ENCODE measurements at places on chromosomes 3 and 15.

GRCh38 chr15:70633103-70633831 lies 130.1 kb downstream of the UACA start:
- no peak for DNase-seq

- DNase-seq = no peak
Measured at GRCh38 chr15:56959318-56959648, 40.8 kb downstream of the TCF12 start.

DNA sequence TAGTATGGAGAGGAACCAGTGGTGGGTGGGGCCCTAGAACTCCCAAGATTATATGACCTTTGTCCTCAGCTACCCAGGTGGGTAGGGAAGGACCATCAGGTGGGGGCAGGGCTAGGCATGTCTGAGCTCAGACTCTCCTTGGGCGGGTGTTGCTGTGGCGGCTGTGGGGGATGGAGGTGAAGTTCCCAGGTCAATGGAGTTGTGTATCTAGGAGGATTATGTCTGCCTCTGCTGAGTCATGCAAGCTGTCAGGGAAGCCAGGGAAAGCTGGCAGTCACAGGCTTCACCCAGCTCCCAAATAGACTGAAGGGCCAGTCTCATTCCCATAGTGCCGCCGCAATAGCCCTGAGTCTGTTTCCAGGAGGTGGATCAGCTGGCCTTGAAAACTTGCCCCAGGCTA lies 139.7 kb upstream of the CFAP20DC start:
- DNase-seq = no peak

- DNase-seq = no peak
Measured at GRCh38 chr3:109973733-109974132, 636.4 kb upstream of the DPPA4 start.

DNA sequence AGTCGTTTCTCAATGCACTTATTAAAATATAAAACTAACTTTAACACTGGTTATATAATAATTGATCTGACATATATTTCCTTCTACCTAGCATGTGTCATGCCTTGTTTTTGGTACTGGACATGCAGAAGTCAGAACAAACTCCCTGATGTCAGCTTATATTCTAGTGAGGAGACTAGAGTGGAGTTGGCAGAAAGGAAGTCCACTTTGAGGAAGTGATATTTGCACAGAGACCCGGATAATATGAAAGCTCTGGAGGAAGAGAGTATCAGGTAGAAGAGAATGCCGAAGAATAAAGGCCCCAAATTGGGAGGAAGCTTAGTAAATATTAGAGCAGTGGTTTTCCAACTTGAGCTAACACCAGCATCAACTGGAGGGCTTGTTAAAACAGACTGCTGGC lies 24.6 kb upstream of the ZNF280D start:
- no peak for DNase-seq

GRCh38 chr15:99564221-99565048 lies 1.3 kb upstream of the MEF2A start:
- DNase-seq = no peak

DNA sequence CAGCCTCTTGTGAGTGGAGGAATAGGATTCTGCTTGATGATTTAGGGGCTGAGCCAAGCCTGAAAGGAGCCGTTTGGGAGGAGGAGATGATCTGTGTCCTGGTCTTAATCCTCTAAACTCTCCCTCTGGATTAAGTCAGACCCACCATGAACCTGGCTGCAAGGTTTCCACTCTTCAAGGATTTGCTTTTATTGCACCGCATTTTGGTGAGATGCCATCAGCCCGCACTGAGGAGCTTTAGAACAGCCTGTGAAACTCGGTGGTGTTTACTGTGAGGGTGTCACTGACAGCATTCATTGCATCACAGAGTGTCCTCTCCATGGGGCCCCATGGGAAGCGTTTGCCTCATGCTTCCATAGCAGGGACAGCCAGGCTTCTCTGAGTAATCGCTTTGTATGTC lies 59.2 kb downstream of the EPHB1 start:
- no peak for DNase-seq

- DNase-seq = no peak
Measured at GRCh38 chr15:76107169-76107568, 47.4 kb downstream of the TMEM266 start.

DNA sequence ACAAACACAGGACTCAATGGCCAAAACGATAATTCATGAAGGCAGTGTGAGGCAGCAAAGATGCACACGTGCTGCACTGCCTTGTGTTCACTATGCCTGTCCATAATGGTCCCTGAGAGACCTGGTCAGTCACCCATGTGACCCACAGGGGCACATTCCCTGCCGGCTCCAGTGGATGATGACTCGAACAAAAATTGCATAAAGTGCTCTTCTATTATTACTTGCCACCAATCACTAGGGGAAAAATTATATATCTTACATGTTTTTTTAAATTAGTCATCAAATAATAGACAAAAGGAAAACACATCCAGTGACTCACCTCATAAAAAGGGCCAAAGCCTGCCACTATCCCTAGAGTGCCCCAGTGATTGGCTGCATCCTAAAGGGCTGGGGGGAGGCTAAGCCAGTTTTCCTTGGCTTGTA lies 47.5 kb downstream of the UBP1 start:
- DNase-seq = no peak

- DNase-seq = no peak
Measured at GRCh38 chr15:40259021-40259420, 20.2 kb downstream of the PAK6 start.

DNA sequence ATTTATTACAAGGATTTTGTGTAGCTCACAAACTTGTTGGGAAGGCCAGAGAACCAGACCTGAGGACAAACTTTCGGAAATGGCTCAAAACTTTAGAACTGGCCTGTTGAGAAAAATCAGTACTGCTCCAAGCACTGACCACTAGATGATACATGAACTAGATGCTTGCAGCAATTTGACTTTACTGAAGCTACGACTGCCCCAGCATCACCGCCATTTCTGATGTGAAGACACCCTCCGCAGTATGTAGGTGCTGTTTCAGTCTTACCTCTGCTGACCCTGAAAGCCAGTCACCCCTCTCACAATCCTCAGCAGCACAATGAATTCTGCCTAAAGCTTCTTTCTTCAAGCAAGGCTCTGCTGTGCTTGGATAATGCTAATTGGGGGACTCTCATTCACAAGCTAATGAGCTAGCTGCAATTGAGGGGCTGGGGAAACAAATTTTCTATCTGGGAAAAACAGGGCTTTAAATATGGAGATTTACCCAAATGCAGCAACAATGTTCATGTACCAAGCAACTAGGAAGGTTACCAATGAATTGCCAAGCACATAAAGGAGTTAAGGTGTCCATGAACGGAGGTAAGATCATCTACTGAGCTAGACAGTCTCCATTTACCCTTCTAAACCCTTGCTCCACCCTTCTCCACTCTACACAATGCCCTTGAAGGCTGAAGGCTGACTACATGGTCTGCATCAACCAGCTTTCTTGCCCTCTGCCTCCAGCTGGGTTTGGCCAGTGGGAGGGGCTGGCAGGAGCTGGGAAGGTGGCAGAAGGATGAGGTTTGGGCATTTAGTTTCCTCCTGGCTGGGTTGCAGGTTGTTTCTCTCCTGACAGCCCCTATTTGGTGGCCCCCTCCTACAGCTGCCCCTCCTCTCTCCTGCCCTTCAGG lies 53.2 kb upstream of the FSTL1 start:
- no peak for DNase-seq

DNA sequence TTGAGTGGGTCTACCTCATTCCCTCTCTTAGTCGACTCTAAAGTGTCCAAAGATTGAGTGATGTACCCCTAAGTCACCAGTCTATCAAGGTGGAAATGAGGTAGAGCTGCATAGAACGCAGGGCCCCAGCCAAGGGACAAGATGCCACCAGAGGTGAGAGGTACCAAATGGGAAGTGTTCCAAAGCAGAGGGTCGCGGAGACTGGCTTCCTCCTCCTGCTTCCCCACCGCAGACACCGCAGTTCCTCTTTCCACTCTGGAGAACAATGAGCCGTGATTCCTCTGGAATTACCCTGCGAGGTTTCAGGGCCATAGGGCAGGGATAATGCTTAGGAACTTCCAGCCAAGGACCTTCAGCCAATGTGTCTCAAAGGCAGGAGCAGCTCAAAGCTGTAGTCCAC lies 55.8 kb downstream of the DAPK2 start:
- no peak for DNase-seq

DNA sequence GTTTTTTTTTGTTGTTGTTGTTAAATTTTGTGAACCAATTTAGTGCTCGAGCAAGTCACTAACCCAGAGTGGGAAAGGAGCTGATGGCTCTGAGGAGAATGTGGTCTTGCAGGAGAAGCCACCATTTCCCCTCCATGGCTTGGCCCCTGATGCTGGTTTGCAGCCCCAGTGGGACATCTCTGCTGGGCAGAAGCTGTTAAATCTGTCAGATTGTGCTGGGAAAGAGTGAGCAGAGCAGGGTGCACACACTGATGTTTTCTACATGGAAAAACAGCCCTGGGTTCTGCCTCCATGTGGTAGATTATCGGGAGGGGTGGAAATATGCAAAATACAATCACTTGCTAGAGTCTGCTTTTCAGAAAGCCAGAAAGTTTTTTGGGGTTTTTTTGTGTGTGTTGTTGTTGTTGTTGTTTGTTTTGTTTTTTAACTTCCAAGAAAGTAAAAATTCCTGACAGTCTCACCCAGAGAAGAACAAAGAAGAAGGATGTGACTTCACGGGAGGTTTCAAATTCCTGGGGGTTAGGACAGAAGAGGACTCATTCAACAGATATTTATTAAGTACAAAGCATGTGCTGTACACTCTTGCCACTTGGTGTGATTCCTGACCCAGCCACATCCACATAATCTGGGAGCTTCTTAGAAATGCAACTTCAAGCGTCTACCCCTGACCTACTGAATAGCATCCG lies 133.7 kb downstream of the FOXB1 start:
- no peak for DNase-seq

GRCh38 chr3:194301730-194302129 lies 49.4 kb downstream of the CPN2 start:
- DNase-seq = no peak

DNA sequence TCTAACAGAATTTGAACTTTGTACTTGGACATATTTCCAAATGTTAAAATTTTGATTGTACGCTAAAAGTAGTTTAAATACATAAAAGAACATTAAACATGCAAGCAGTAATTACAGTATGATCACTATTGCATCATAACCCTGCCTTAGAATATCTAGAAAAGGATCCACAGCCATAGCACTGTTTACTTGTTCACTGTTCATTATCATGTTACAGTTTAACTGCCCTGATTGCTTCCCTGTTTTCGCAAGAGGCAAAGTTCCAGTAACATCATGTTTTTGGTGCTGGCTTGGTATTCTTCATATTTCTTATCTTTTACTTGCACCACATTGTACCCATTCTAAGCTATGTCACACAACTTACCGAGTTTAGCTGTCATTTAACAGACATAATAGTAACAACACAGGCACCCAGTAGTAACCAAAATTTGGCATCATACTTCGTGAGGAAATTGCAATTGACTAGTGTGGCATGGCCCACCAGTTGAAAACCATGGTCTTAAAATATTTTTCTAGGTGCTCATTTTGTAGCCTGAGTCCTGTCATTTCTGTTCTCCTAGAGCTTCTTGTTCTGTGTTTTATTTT lies 13.3 kb upstream of the TMEM87A start:
- no peak for DNase-seq

GRCh38 chr3:111848283-111848682 lies 10.8 kb upstream of the PHLDB2 start:
- DNase-seq = no peak

DNA sequence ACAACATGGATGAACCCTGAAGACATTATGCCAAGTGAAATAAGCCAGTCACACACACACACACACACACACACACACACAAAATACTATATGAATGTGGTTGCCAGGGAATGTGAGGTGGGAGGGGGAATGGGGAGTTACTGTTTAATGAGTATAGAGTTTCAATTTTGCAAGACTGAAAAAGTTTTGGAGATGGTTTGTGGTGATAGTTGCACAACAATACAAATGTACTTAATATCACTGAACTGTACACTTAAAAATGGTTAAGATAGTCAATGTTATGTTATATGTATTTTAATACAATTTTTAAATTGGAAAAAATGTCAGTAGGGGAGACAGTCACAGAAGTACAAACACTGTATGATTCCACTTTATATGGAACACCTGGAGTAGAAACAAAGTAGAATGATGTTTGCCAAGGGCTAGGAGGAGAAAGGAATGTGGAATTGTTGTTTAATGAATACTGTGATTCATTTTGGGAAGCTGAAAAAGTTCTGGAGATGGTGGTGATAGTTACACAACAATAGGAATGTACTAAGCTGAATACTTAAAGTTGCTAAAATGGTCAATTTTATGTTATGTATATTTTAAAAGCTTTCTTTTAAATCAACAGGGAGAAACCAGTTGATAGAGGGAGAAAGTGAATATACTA lies 76.6 kb downstream of the RPL39L start:
- no peak for DNase-seq

DNA sequence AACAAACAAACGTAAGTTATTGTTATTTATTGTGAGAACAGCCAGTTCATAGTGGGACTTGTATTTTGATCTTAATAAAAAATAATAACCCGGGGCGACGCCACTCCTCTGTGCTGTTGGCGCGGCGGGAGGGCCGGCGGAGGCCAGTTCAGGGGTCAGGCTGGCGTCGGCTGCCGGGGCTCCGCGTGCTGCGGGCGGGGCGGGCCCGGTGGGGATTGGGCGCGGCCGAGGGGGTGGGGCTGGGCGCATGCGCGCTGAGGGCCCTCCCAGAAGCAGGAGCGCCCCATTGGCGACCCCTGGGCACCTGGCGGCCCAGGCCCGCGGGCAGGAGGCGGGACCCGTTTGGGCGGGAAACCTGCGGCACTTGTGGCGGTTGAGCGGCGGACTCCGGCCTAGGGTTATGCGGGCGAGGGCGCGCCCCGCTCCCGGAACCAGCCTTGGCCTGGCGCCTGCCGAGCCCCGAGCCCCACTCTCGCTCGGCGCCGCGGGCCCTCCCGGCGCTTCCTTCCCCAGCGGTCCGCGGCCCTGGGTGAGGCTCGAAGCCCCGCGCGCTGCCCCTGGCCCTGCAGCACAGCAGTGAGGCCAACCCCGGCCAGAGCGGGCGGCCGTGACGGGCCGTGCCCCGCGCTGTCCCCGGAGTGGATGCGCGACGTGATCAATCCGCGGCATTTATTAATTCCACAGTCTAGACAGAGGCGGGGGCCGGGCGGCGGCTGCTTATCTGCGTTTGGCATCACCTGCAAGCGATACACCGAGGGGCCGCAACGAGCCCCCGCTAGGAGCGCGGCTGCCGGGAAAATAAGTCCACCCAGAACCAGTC lies 6.0 kb downstream of the ISL2 start:
- no peak for DNase-seq

DNA sequence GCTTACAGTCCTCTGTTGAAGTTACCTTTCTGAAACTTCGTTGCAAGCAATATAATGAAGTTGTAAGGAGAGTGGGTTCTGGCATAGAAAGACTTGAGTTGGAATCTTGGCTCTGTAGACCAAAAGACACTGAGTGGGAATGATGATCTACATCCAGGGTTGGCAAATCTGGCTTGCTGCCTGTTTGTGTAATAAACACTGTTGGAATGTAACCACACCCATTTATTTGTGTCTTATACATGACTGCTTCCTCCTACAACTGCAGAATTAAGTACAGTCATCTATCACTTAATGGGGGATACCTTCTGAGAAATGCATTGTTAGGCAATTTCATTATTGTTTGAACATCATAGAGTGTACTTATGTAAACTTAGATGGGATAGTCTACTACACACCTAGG lies 178.4 kb upstream of the SUCLG2 start:
- DNase-seq = no peak

Measured in effector CD8-positive, alpha-beta T cell (primary cell).